Kidney epithelial cell (primary cell): ENCODE measurements at places on chromosomes 11 and 22. TPM values are rescaled to one million over a fixed set of nuclear protein-coding genes. Genes with fewer than 3 reads are reported as not detected.

MIOX gene
- total RNA-seq = 0.68 and 1.8 TPM in 2 replicates

GRCh38 chr22:43689356-43689755 is 122.7 kb downstream of the EFCAB6 start:
- no peak for DNase-seq

THAP12 gene
- total RNA-seq = 25.1 and 35.3 TPM in 2 replicates

LPXN gene
- 5.8 and 5.9 TPM in 2 replicates for total RNA-seq

DNA sequence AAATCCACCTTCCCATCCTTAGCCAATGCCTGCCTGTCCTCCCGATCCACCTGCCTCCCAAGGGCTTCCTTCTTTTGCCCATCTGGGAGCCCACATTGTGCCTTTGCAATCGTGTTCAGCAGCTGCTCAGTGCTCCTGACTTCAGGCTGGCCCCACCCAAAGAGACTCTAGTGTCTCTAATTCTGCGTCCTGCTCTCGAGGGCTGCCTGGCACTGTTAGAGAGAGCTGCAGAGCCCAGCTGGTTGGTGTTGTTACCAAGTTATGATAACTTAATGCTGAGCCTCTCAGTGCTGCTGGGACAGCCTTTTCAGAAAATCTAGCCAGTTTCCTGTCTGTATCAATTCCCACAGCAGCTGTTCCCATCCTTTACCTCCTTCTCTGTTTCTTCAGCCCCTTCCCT is 69.1 kb downstream of the MICAL2 start:
- no peak for DNase-seq

CHEK1 gene
- 17.5 and 19.3 TPM in 2 replicates for total RNA-seq

DNA sequence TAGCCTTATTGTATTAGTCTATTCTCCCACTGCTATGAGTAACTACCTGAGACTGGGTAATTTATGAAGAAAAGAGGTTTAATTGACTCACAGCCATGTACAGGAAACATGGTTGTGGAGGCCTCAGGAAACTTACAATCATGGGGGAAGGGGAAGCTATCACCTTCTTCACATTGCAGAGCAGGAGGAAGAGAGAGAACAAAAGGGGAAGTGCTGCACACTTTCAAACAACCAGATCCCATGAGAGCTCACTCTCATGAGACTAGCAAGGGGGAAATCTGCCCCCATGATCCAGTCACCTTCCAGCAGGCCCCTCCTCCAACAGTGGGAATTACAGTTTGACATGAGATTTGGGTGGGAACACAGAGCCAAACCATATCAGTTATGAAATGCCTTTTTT is 179.4 kb downstream of the ARHGAP42 start:
- no peak for DNase-seq
